ENCODE measurements at places on chromosomes 13 and 19.

DNA sequence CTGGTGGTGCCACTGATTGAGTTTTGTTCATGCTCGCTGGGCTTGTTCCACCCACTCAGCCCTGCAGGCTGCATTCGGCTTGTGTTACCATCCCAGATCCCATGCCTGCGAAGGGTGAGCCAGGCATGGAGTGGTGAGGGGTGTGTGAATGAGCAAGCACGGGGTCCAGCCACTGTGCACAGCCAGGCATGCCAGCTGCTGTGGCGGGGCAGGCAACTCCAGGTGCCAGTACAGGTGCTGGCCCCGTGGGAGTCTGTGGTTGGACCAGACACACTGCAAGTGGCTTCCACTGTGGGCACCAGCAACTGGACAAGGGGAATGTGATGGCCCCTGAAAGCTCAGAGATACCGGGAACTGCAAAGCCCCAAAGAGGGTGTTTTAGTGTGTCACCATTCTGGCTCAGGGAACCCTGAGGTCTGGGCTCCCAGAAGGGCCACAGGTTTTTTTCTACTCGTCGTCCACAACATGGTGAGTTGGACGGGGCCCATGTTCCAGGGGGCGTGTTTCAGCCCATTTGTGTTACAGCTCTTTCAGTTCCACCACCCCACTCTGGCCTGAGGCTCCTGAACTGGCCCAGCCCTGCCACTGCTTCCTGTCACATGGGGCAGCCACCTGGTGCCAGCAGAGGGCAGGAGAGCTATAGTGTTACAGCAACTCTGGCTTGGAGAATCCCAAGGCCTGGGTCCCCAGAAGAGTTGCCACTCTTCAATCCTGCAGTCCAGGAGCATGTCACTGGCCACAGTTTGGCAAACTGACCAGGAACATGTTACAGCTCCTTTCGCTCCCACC lies 217.0 kb upstream of the OBI1 start:
- DNase-seq = no peak

DNA sequence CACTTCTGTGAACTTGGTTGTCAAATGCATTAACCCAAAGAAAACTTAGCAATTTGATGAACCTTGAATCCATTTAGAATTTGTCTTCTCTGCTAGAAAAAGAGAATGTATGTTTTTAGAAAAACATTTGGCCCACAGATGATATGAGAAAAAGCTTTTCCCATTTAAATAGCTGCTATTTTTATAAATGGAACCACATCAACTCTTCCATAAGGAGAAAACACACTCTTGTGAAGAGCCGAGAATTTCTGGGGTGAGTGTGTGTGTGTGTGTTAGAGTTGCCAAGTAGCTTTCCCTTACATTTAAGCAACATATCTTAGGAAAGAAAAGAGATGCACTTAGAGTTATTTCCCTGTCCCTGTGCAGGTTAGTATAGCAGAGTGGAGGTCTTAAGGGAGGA lies 322.8 kb downstream of the ITGBL1 start:
- DNase-seq = no peak

DNA sequence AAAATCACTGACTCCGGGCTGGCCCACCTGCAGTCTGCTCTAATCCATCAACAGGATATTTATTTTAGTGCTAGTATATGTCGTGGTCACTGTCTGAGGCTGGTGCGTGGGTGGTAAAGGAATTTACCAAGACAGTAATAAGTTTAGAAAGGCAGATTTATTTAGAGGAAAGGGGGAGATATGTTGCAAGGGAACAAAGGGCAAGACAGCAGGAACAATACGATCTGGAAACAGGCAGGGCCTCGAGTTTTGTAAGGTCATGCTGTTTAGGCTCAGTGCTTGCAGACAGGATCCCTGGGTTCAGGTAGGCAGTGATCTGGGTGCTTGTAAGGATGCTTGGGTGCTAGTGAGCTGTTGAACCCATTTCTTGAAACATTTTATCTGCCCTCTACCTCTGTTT lies 748.2 kb upstream of the SLITRK5 start:
- no peak for DNase-seq

GRCh38 chr19:3665681-3666544 lies 34.4 kb downstream of the PIP5K1C start:
- DNase-seq = no peak

GRCh38 chr13:43297967-43298678 lies 274.7 kb downstream of the DNAJC15 start:
- no peak for DNase-seq

DNA sequence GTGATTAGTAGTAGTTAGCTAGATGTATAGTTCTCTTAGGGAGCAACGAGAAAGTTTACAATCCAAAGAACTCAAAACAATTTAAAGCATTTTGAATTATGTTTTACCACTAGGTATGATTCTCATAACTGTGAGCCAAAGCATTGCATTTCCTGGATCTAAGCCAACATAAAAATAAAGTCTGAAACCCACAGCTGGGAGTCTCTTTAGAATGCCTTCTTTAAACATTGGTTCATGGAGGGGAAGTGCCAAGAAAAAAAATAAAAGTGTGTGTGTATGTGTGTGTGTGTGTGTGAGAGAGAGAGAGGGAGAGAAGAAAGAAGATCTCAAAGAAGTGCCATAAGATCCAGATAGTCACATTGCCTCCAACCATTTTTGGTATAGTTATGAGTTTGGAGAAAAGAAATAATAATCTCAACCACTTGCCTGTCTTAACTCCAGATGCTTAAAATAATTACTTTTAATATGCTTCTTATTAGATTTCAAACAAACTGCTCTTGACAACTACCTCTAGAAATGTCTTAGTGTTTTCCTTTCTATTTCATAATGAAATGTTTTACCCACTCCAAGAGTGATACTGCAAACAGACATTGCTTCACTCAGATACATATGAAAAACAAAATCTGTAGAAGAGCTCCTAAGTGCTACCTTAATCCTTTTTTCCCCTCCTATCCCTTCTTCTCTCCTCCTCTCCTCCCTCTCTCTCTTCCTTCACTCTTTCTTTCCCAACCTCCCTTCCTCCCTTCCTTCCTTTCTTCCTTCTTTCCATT lies 554.1 kb downstream of the KCTD12 start:
- DNase-seq = no peak

DNA sequence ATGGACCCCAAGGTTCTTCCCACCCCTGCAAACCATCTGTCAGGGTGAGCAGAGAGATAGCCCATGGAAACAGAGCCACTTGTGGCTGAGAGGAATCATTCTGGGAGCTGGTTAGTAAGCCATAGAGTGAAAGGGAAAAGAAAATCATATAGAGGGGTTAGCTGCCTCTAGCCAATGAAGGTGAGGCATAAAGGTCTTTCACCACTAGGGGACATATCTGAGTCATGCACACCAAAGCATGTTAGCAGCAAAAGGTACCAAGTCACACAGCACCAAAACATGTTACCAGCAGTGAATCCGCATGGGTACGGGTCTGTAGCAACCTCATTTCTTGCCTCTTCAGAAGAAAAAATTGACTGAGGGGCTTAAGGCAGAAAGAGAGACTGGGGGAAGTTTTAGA lies 76.7 kb upstream of the ZNF43 start:
- no peak for DNase-seq

- peak; percentile 65 for DNase-seq
Observed at GRCh38 chr19:48635263-48635965, 1.8 kb downstream of the DBP start.

- no peak for DNase-seq
Observed at GRCh38 chr13:33110386-33110712, 94.1 kb downstream of the KL start.

- DNase-seq = peak; percentile 98
Observed at GRCh38 chr13:110525328-110526319, 35.9 kb downstream of the RAB20 start.

DNA sequence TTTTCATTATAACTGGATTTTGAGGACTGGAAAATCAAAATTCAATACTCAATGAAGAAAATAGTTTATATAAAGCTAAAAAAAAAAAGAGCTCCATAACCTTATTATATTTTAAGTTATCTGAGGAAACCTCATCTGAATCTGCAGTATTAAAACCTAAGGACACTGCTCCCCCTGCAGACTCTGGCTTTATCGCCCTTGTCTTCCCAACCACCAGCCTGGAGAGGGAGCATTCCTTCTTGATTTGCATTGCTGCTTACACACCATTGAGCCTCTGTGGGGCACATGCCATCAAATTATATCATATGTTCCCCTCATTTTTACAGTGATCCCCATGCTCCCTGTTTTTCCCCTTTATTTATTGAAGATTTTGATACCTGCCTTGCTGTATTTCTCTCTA lies 871.4 kb upstream of the GPC6 start:
- no peak for DNase-seq

GRCh38 chr13:27427641-27428040 lies 3.2 kb downstream of the GTF3A start:
- no peak for DNase-seq

- DNase-seq = no peak
Observed at GRCh38 chr13:110676595-110677587, 29.0 kb downstream of the CARS2 start.

DNA sequence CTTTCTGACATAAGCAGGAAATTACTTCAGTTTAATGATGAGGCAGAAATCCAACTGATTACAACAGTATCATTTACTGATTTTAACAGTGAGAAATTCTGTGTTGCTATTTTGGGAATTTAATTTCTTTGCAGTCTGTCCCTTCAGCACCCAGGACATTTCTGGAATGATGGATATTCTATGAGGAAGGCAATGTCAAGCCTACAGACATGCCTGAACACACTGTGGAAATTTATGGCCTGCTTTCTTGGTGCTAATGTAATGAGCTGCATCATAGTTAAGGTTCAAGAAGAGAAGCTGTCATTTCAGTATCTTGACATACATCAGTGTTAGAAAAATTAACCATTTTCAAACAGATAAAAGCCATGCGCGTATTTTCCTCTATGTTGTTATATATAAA lies 87.7 kb downstream of the SLITRK1 start:
- no peak for DNase-seq

DNA sequence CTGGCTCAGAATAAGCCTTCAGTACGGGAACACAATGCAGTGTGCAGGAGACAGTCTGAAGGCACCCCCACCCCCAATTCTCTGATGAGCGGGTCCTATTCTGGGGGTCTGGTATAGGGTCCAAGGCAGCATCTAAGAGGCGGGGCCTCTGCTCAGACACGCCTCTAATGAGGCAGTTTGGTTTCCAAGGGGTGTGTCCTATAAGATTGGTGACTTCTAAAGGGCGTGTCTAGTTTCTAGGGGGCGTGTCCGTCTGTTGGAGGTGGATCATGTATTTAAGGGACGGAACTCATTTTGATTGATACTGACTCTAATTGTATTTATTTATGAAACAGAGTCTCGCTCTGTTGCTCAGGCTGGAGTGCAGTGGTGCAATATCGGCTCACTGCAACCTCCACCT lies 8.7 kb downstream of the FIZ1 start:
- no peak for DNase-seq
